ENCODE measurements at places on chromosomes 5 and 9. TPM values are rescaled to one million over a fixed set of nuclear protein-coding genes. Genes with fewer than 3 reads are reported as not detected.

DNA sequence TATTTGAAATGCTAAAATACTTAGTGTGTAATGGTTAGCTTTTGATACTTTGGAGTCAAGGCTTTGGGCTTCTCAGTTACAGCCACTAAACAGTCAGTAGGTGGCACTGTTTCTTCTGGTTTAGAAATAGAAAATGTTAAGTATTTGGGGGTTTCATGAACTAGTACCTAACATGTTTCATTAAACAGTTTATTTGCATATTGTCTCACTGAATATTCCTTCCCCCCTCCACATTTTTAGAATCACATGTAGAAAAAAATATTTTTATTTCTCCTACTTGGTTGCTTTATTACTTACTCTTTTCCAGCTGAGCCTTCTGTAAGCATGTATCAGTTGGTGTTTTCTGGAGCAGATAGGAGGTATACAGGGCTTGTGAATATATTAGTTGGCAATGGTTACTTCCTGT is 48.0 kb downstream of the IPO11 start:
- no peak for DNase-seq
- peaks cover 4% of the 10 kb centered on the region for H3K4me1 ChIP-seq
- no peak overlapping the region for H3K27ac ChIP-seq
- H3K36me3 ChIP-seq, result no peaks in the 10 kb centered on the region
- no peak overlapping the region for H3K4me3 ChIP-seq

DPYSL3 gene
- 45.7 TPM for total RNA-seq

PDLIM4 gene
- total RNA-seq, result 6.7 TPM

GRCh38 chr9:108209132-108209685 is 646.6 kb downstream of the ACTL7B start:
- DNase-seq, result no peak
- H3K4me3 ChIP-seq, result no peak overlapping the region
- no peaks in the 10 kb centered on the region for H3K4me1 ChIP-seq
- H3K27me3 ChIP-seq, result no peaks in the 10 kb centered on the region
- no peak overlapping the region for H3K27ac ChIP-seq
- no peaks in the 10 kb centered on the region for H3K36me3 ChIP-seq

HTR4 gene
- not detected for total RNA-seq

ANGPTL2 gene
- 11.4 TPM for total RNA-seq
